IMR-90 (cell line): ENCODE measurements at places on chromosomes 13 and 19.

DNA sequence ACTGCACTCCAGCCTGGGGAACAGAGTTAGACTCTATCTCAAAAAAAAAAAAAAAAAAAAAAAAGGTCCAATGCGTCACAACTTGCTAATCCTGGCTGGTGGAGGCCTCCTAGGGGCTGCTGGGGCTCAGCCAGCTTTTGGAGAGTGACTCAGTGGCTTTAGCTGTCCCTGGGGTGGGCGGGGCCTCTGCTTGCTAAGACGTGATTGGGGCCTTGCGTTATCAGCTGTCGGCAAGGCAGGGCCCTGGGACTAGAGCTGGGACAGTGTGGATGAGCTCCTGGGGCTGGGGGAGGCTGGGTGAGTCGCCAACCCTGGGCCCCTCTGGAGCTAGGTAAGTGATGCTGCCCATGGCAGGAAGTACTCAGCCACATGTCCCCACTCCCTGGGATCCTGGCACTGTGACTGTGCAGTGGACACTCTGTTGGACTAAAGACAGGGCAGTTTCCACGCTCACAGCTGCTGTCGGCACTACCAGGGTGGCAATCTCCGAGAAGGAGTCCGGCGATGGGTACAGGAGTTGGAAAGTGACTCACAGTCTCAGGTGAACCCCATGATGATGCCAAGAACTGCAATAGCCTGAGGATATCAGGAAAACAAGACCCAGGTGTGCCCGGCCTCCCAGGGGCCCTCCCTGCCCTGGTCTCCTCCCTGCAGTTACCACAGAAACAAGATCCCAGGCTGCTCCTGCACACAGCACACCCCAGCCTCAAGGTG lies 32.2 kb downstream of the F2RL3 start:
- no peak overlapping the region for H3K27ac ChIP-seq
- no peaks in the 10 kb centered on the region for H3K27me3 ChIP-seq
- DNase-seq = peak; percentile 88

DNA sequence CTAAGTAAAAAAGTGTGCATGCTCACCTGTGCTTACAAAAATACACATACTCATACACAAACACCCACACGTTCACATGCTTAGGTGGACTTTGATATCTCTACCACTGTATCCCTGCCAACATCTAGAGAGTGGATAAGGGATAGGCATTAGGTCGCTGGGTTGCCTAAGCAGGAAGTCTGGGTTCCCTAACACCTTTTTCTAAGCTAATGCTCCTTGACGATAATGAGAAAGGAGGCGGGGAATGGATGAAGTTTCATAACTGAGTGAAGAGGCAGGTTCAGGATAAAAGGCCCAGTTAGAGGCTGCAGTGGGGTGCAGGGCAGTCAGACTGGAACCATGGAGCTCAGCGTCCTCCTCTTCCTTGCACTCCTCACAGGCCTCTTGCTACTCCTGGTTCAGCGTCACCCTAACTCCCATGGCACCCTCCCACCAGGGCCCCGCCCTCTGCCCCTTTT lies 41.9 kb upstream of the CYP2A7 start:
- no peaks in the 10 kb centered on the region for H3K4me1 ChIP-seq
- no peaks in the 10 kb centered on the region for H3K36me3 ChIP-seq
- no peak overlapping the region for H3K27ac ChIP-seq
- H3K27me3 ChIP-seq = no peaks in the 10 kb centered on the region

- H3K4me3 ChIP-seq = no peak overlapping the region
- no peak overlapping the region for H3K27ac ChIP-seq
- H3K36me3 ChIP-seq = no peaks in the 10 kb centered on the region
- DNase-seq = no peak
- H3K27me3 ChIP-seq = no peaks in the 10 kb centered on the region
- no peaks in the 10 kb centered on the region for H3K4me1 ChIP-seq
Measured at GRCh38 chr13:37338726-37339385, 233.4 kb upstream of the CSNK1A1L start.

- peaks cover 9% of the 10 kb centered on the region for H3K36me3 ChIP-seq
- H3K27me3 ChIP-seq = no peaks in the 10 kb centered on the region
- DNase-seq = no peak
- peaks cover 8% of the 10 kb centered on the region for H3K4me1 ChIP-seq
Measured at GRCh38 chr19:34308381-34309367, 54.3 kb downstream of the GARRE1 start.

DNA sequence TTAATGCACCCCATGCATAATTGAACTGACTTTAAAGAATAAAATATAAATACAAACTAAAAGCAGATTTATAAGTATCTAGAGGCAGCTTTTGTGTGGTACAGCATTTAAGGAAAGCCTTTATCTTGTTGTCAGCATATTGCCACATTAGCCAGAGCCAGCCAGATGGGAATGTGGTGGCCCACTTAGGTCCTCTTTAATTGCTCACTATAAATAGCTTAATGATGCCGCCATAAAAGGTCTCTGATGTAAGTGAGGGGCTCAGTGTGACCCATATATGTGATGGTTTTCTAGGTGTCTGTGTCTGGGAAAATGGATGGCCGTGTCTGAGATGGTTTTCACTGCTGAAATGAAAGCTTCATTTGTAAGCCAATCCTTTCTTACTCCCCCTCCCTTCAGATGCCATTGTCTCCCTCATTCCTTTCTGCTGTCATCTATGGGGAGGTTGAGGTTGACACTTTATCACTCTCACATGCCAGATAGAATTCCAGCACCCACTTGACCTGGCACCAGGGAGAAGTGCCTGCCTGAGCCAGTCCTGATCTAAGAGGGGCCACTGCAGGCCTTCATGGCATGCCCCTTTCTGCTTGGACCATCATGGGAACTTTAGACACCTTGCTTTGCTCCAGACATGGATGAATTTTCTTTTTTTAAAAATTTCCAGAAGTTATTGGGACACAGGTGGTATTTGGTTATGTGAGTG lies 135.3 kb downstream of the MTUS2 start:
- no peaks in the 10 kb centered on the region for H3K36me3 ChIP-seq
- H3K27ac ChIP-seq = no peak overlapping the region
- H3K4me3 ChIP-seq = no peak overlapping the region
- H3K4me1 ChIP-seq = no peaks in the 10 kb centered on the region
- no peaks in the 10 kb centered on the region for H3K27me3 ChIP-seq

DNA sequence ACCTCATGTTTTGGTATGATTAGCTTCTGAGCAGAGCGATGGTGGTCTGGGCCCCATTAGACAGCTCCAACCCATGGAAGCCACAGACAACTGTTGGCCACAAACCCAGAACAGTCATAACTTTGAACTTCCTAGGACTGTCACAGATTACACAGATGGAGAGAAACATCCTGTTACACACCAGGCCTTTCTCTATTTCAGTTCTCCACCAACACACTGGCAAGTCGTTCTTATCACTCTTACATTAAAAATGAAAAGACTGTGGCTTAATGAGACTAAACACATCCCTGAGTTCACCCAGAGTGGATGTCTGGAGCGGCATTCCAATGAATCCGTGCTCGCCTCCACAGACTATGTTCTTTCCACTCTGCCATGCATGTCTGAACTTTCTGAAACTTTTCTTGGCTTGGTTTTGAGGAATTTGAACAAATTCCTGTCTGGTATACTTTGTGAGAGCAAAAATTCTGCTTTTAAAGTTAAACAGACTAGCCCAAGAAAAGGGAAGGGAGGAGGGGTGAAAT lies 109.1 kb downstream of the NALCN start:
- peak; percentile 90 for DNase-seq
- peak overlapping the region; percentile 19; the same call in 1 of the 2 replicates for H3K27ac ChIP-seq
- H3K36me3 ChIP-seq = no peaks in the 10 kb centered on the region
- peaks cover 19% of the 10 kb centered on the region for H3K4me1 ChIP-seq
- no peak overlapping the region for H3K4me3 ChIP-seq
